ENCODE measurements at places on chromosomes 6 and 20.
A peak's percentile ranks its signal among the peaks of the same experiment; 100 is the strongest.

GRCh38 chr6:34447386-34447785, 18.5 kb upstream of the PACSIN1 start:
- no peak for DNase-seq

DNA sequence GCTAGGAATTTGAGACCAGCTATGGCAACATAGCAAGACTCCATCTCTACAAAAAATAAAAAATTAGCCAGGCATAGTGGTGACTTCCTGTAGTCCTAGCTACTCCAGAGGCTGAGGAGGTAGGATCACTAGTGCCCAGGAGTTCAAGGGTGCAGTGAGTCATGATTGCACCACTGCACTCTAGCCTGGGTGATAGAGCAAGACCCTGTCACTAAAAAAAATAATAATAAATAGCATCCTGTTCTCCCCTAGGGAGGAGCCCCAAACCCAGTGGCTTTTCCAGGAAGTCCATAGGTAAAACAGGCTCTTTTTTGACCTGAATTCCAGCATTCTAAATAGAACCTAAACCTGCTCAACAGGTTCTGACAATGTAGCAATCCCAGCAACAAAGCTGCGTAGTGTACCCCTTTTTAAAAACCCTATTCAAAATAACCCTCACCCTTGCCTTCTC, 192.0 kb downstream of the ALDH8A1 start:
- peak; percentile 22 for DNase-seq

DNA sequence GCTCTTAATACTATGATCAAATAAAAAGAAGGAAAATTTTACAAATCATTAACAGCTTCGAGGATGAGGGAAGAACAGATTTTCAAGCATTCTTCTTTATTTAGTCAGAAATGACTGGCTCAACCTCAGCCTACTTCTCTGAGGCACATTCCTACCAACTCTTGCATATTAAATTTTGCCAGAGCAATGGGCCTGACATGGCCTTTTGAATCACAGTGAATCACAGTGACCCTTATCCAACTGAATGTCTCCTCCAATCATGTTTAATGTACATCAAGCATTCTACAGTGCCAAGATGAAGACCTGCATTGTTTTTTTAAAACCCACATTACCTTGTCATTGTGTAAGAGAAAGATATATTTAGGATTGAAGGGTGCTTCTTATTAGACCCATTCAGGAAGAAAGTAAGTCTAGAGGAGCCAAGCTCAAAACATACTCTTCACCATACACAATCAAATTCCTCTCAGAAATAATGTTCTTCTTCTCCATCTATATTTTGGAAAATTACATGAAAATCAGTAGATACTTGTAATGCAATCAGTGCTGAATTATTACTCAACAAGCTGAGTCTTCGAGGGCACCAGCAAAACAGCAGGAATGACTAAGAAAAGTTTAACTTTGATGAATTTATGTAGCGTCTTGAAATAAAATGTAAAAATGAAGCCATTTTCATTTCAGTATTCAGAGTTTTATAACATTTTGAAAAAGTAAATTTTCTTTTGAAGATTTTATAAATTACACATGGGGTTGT, 44.1 kb upstream of the MOXD1 start:
- DNase-seq: no peak

DNA sequence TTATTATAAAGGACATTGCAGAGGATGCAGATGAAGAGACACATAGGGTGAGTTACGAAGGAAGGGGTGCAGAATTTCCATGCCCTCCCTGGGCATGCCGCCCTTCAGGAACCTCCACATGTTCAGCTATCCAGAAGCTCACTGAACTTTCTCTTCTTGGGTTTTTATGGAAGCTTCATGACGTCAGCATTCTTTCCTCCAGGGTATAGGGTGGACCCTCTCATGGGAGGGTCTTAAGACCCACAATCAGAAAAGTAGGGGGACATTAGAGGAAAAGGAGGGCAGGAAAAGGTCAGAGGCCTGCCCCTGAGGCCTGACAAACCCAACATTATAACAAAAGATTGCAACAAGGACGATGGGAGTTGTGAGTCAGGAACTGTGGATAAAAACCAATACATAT, 14.6 kb upstream of the DCBLD1 start:
- DNase-seq: no peak

DNA sequence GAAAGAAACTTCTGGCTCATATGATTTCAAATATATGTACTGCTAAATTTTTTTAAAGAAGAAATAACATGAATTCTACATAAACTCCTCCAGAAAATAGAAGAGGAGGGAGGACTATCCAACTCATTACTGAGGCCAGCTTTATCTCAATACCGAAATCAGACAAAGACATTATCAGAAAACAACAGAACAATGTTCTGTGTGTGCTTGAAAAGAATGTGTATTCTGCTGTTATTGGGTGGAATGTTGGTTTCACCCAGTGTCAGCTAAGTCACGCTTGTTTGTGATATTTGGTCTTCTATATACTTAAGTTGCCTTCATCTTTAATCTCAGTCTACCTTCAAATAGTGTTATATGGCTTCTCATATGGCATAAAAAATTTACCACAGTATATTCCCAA, 18.6 kb upstream of the ELOVL2 start:
- DNase-seq: no peak
